ENCODE measurements at places on chromosomes 7 and 10.

- peak; percentile 2 for DNase-seq
These were observed 489.8 kb upstream of the ZMIZ1 start for GRCh38 chr10:78578929-78579328.

DNA sequence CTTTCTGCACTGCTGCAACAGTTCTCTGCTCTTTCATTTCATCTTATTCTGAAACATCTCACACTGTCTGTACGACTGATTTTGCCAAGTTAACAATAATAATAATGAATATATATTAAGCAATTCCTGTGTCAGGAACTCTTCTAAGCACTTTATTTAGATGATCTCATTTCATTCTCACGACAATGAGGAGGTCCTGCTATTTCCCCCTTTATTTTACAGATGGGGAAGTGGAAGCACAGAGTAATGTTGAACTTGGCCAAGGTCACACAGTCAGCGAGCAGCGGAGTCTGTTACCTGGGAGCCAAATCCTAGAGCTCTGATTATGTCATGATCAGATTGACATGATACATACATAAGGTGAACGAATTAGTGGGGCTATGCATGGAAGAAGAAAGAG is 5.8 kb downstream of the MRC1 start:
- DNase-seq, result no peak

DNA sequence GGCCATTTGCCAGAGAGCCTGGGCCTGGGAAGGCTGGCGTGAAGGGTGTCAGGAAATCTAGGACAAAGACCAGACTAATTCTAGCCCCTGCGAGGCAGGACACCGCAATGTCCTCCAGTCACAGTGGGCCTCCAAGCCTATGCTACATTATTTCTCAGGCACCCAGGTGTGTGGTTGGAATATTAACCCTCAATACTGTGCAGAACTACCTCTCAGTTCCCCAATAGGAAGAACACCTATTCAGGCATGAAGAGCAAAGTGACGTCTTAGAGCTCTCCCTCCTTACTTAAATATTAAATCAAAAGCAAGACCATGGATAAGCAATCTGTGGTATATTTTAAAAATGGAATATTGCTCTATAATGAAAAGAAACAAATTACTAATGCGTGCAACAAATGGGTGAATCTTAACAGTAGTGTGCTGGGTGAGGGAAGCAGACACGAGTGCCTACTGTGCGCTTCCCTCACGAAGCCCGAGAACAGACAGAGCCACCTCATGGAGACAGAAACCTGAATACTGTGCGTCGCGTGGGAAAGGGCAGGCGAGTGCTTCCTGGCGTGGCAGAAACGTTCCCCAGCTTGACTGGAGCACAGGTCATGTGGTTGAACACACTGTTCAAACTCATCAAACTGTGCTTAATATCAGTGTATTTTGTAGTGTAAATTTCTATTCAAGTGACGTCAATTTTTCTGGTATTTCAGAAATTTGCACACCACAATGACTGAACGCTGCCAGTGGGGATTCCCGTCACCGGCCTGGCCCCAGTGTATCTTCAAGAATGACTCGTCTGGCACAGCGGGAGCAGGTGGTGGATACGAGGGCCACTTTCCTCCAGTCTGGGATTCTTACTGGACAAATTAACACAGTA is 15.5 kb upstream of the PTPRN2 start:
- DNase-seq, result no peak

GRCh38 chr7:46741938-46742540 is 821.0 kb upstream of the IGFBP3 start:
- no peak for DNase-seq

DNA sequence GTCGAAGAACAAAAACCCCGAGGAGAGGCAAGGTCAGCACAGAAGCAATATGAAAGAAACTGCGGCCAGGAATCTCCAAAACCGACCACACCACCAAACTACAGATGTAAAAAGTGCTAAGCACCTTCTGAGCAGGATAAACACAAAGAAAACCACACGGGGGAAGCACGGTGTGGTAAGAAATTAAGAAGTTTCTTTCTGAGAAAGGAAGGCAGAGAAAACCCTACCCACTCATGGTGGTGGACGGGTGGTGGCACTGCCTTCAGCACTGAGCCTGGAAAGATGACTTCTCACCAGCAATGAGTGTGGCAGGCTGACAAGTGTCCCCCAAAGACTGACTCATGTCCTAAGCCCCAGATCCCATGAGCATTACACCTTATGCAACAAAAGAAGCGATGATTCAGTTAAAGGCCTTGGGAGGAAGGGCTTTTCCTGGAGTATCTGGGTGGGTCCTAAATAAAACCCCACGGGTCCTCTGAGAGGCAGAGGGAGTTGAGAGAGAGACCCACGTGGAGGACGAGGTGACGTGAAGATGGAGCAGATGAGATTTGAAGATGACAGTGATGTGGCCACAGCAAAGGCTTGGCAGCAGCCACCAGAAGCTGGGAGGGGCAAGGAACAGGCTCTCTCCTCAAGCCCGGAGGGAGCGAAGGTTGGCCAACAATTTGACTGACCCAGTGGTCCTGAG is 124.9 kb downstream of the DLG5 start:
- DNase-seq, result peak; percentile 23

DNA sequence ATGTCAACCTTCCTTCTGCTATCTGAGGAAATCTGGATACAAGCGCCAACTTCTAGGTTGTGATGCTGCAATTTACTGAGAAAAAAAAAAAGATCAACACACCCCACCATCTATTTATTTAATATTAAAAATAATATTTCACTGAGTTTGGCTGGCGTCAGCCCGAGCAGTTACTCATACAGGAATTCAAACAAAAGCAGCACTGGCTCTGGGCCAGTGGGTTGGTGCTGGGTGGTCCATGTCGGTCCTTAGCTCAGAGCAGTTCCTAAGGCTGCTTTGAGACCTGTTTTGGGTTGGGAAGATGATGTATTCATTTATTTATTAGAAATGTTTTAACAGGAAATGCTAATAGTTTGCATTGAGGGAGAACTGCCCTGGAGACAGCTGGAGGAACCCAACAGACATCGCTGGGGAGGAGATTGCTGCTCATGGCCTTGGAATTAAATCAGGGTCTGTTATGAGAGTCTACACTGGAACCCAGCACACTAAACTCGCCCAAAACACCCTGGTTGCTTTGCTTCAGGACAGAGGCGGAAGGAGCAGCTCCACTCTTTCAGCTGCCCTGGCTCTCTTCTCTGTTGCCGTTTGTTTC is 36.3 kb upstream of the GOT1 start:
- no peak for DNase-seq

- no peak for DNase-seq
These were observed 2.9 kb downstream of the PITRM1 start for GRCh38 chr10:3169673-3170072.

DNA sequence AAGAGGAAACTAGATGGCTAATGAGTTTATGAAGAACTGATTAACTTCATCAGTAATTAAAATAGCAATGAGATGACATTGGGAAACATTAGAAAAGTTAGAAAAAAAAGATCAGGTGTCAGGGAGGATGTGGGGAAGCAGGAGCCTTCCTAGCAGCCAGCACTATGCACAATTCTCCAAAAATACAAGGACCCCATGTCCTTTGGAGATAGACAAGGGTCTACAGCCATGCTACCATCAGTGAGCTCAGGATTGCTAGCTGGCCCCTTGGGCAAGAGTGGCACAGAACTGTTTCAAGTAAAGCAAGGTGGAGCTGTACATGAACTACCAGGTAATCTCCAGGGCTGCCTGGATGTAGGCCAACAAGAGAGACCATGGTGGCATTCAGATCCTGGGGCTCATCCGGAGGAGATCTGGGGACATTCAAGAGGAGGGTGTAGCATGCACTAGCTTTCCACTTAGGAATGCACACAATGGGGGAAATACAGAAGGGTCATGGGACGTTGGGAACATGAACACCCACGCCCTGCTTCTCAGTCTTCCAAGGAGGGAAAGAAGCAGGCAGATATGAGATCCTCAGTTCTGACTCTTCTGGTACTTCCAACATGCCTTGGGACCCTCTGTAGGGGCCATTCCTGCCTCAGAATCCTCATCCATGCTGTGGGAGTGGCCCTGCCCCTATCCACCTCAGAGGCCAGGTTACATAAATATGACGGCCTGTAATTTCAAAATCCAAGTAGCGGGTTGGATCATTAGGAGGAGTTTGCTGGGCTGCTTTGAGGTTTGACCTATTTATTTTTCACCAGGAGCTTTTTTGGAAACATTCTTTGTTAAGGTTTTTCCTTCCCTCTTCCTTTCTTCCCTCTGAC is 82.2 kb upstream of the HABP2 start:
- DNase-seq, result no peak

Data from CD4-positive, alpha-beta T cell treated with Interleukin-4 for 1 hour (primary cell).